Smooth muscle cell of trachea (primary cell): ENCODE measurements at places on chromosomes 16 and 17. TPM values are rescaled to one million over a fixed set of nuclear protein-coding genes. Genes with fewer than 3 reads are reported as not detected.

The FBXL16 gene
- total RNA-seq: 0.17 and 0.29 TPM in 2 replicates

The PABPN1L gene
- total RNA-seq: not detected in 2 replicates

The GABARAP gene
- total RNA-seq: 199 and 406 TPM in 2 replicates

The QRICH2 gene
- total RNA-seq: 2.0 and 5.1 TPM in 2 replicates

The CLEC3A gene
- not detected in 2 replicates for total RNA-seq

The PRAC2 gene
- not detected in 2 replicates for total RNA-seq

The KRT15 gene
- 0.66 and 2.9 TPM in 2 replicates for total RNA-seq
